Dermis lymphatic vessel endothelial cell (primary cell): ENCODE measurements at places on chromosomes 2 and 18. TPM values are rescaled to one million over a fixed set of nuclear protein-coding genes. Genes with fewer than 3 reads are reported as not detected.

GPR75 gene
- total RNA-seq: 0.76 and 1.1 TPM in 2 replicates

GLB1L gene
- total RNA-seq: 3.0 and 4.1 TPM in 2 replicates

CD28 gene
- 0.09 and 0.11 TPM in 2 replicates for total RNA-seq

UGT1A6 gene
- not detected in 2 replicates for total RNA-seq

DCC gene
- total RNA-seq: under 0.01 TPM in 1 of 2 replicates, not detected in the other

FAM117B gene
- total RNA-seq: 1.5 and 3.0 TPM in 2 replicates

ZNF236 gene
- 4.6 and 7.2 TPM in 2 replicates for total RNA-seq

ALKAL2 gene
- total RNA-seq: not detected in 2 replicates

STK25 gene
- 212 and 304 TPM in 2 replicates for total RNA-seq

ABCB11 gene
- total RNA-seq: not detected in 2 replicates

ATP6V1C2 gene
- under 0.01 TPM in 2 replicates for total RNA-seq

TMEM18 gene
- 14.1 and 14.3 TPM in 2 replicates for total RNA-seq

TMEM247 gene
- total RNA-seq: not detected in 2 replicates

UPP2 gene
- total RNA-seq: not detected in 2 replicates

IL1RL1 gene
- under 0.01 and 0.09 TPM in 2 replicates for total RNA-seq

CFAP221 gene
- under 0.01 TPM in 1 of 2 replicates, not detected in the other for total RNA-seq

ZSWIM2 gene
- total RNA-seq: not detected in 2 replicates

NAT8 gene
- not detected in 2 replicates for total RNA-seq

PRKAG3 gene
- not detected in 2 replicates for total RNA-seq

CTNNA2 gene
- total RNA-seq: not detected in 2 replicates

RALB gene
- 166 and 294 TPM in 2 replicates for total RNA-seq

CFAP65 gene
- total RNA-seq: not detected in 2 replicates

APOB gene
- total RNA-seq: under 0.01 TPM in 2 replicates

VWA3B gene
- total RNA-seq: not detected in 2 replicates

ZNF532 gene
- total RNA-seq: 44.4 and 55.6 TPM in 2 replicates

SCN2A gene
- under 0.01 TPM in 1 of 2 replicates, not detected in the other for total RNA-seq

VSNL1 gene
- total RNA-seq: not detected in 2 replicates

CHRNG gene
- total RNA-seq: not detected in 2 replicates

HOXD4 gene
- total RNA-seq: 3.5 and 6.3 TPM in 2 replicates

RAMP1 gene
- not detected in 2 replicates for total RNA-seq

SKOR2 gene
- total RNA-seq: not detected in 2 replicates

FOXI3 gene
- total RNA-seq: not detected in 2 replicates

CCL20 gene
- total RNA-seq: 0.95 and 2.1 TPM in 2 replicates

TLX2 gene
- total RNA-seq: not detected in 2 replicates

LYG2 gene
- total RNA-seq: not detected in 2 replicates

BCL2 gene
- total RNA-seq: 0.98 and 2.1 TPM in 2 replicates

POTEJ gene
- total RNA-seq: 0.26 and 1.1 TPM in 2 replicates

CDH20 gene
- 0.09 and 0.11 TPM in 2 replicates for total RNA-seq

CDH19 gene
- total RNA-seq: under 0.01 and 0.11 TPM in 2 replicates

CNTNAP5 gene
- under 0.01 TPM in 1 of 2 replicates, not detected in the other for total RNA-seq

DNER gene
- total RNA-seq: under 0.01 TPM in 1 of 2 replicates, not detected in the other

NT5C1B gene
- total RNA-seq: not detected in 2 replicates
